ELR (cell line): ENCODE measurements at places on chromosomes 2 and 18.
A peak's percentile ranks its signal among the peaks of the same experiment; 100 is the strongest.

GRCh38 chr2:154557906-154558305 lies 140.6 kb upstream of the KCNJ3 start:
- DNase-seq = no peak

GRCh38 chr2:122866095-122866494 lies 1110.6 kb downstream of the TSN start:
- DNase-seq = no peak

DNA sequence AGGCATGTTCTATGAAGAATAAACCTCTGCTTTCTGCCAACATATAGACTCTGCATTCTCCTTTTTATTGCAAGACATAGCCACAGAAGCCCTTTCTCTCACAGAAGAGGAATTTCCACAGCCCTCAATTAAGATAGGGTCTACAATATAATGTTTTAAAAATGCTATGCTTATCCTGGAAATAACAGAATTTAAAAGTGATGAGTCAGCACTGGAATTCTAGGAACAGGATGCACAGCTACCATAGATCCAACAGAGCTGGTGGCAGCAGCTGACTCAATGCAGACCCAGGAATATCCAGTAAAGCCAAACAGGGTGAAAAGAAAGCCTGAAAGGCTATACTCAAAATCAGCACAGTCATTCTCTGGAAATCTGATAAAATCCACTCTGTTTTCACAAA lies 866.9 kb downstream of the TRIB2 start:
- no peak for DNase-seq

DNA sequence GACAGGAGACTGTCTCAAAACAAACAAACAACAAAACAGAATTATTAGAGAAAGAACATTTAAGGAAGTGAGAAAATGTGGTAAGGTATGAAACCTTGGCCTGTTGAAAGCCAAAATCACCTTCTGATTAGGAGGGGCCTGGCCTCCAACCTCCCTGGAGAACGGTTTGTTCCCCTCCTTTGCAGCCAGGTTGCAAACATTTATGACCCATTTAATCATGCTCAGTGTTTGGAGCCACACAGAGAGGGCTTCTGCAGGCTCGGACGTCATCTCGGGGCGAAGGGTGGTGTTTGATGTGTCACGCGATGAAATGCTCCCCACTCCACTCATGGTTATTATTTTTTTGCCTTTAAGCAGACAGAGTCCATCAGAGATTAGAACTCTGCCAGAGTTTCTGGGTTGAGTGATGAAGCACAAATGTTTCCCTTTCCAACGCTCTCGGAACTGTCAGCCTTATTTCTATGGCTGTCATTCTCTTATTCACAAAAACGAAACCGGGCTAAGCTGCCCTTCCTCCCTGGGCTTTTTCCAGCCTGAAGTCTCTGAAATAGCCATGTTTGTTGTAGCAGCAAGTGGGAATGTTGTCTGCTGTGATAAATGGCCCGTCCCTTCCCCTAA lies 33.6 kb upstream of the ROCK2 start:
- no peak for DNase-seq

- no peak for DNase-seq
Observed at GRCh38 chr2:40404517-40404916, 47.4 kb downstream of the SLC8A1 start.

- DNase-seq = no peak
Observed at GRCh38 chr2:7697052-7697451, 779.8 kb downstream of the RNF144A start.

GRCh38 chr2:236685361-236685760 lies 115.7 kb downstream of the ACKR3 start:
- no peak for DNase-seq

- peak; percentile 80 for DNase-seq
Observed at GRCh38 chr2:31831585-31831984, 179.2 kb downstream of the MEMO1 start.

DNA sequence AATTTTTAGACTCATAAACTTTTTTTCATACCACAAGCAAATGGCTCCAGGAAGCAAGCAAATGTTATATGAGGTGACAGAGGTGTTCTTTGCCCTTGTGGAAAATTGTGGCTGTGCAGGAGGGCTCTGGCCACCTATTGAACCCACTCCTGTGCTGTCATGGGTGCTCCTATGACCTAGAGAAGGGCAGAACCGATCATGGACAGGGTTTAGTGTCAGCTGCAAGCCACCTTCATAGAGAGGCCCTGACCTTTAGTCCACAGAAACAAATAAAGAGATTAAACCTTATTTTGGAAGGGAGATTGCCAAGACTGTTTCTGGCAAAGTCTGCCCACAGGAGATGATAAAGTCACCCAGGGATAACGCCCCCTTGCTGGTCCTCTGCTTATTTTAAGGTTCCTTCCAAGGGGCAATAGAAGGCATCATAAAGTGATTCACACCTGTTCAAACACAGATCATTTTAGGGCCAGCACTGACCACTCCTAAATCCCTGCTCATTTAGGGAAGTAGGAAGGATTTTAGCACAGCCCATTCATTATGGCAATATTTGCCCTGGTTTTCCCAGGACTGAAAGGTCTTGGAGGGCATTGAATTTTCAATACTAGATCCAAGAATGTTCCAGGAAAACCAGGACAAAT lies 26.1 kb upstream of the STAT4 start:
- no peak for DNase-seq

DNA sequence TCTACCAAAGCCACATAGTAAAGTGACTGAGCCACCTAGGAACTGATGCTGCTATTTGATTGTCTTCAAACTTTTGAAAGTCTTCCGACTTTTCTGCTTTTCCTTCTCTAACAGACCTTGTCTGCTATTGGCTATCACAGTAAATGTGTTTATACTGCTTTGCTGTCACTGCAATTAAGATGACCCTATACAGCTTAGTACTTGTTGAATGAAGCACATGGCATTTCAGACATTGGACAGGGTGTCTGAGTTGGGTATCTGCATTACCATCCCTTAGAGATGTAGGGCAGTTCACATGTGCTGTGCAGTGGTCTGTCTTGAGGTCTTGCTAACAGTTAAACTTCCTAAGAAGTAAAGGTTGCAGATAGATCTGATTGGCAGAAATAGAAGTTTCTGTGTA lies 3.6 kb downstream of the WDR43 start:
- DNase-seq = no peak

DNA sequence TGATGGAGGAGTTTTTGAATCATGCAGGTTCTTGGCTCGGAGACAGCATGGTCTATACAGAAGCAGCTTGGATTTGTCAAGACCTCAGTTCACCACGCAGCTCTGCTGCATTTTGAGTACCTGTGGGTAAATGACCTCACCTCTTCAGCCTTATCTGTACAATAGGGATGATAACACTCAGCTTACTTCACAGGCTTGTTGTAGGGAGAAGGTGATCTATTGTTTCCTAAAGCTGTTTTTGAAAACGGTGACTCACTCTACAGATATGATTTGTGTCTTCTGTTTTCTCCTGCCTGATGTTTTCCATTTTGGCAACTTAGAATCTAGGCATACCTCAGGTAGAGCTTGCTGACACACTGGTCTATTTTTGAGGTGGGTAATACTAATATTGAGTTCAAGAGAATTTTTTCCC lies 80.3 kb downstream of the FMNL2 start:
- DNase-seq = no peak

DNA sequence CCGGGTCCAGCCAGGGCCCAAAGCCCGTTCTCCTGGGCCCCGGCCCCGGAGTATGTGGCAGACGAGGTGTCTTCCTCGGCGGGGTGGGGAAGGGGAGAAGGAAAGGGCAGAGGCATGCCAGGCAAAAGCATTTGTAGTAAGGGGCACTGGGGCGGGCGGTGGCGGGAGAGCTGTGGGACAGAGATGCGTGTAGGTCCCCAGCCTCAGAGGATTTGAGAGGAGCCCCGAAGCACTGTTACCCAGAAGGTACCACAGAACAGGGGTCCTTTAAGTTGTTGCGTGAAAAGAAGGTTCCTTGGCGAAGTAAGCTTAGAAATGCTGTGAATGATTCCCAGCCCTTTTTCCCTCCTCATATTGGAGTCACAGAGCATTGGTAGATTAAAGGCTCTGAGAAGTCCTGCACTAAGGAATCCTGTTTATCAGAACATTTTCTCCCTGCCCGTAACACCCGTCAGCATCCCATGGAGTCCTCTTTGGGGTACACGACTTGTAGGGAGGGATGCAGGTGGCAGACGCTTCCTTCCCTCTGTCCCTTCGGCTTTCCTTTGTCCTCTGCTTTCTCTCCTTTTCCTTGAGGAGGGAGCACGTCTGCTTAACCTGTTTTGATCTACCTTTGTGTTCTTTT lies 12.5 kb downstream of the GAREM2 start:
- no peak for DNase-seq

- DNase-seq = peak; percentile 43
Observed at GRCh38 chr2:144230448-144231085, 289.4 kb downstream of the ZEB2 start.

- no peak for DNase-seq
Observed at GRCh38 chr18:47794725-47795433, 135.6 kb downstream of the SMAD2 start.

GRCh38 chr2:215429424-215429823 lies 6.4 kb downstream of the FN1 start:
- no peak for DNase-seq

- DNase-seq = peak; percentile 32
Observed at GRCh38 chr2:33166287-33166881, 219.6 kb downstream of the LTBP1 start.

DNA sequence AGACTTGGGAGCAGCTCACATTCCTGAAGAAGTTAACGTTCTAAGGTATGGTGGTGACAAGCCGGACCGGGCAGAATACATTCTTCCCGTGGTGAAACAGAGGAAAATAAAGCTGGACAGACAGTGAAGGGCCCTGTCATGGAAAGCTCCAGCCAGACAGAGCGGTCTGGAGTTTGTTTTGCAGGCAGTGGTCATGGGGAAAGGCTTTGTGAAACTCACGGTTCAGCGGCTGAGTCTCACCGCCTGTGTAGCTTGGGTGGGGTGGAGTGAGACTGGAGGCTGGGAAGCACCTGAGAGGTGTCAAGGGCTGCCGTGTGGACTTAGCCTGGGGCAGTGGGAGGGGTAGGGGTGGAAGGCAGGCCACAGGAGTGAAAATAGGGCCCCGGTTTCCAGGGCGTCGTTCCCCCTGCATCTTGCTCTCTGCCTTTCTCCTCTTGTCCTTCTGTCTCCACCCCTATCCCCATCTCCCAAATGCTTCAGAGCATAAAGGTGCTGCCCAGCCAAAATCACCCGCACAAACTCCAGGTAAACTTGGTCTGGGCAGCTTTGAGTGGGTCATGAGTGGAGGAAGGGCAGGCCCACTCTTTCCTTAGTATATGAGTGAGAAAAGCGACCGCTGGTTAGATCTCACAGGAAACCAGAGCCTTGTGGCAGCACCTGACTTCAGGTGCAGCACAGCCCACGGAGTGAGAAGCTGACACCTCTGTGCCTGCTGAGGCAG lies 11.4 kb upstream of the SLC20A1 start:
- DNase-seq = no peak

DNA sequence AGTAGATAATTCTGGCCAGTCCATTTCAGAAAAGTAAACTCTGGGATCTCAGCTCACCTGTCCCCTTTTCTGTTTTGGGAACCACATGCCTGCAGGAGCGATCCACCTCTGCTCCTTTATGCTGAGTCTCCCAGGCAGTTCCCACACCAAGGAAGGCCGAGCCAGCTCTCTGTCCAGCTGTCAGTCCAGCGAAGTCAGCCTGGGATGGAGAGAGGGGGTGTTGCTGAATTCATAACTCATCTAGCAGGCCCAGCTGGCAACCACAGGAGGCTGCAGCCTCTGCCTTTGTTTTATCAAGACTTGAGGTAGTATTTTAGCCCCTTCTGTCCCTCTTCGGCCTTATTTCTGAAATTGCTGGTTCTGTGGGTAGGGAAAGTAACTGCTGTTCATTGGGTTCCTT lies 209.9 kb downstream of the ARL4C start:
- DNase-seq = no peak

DNA sequence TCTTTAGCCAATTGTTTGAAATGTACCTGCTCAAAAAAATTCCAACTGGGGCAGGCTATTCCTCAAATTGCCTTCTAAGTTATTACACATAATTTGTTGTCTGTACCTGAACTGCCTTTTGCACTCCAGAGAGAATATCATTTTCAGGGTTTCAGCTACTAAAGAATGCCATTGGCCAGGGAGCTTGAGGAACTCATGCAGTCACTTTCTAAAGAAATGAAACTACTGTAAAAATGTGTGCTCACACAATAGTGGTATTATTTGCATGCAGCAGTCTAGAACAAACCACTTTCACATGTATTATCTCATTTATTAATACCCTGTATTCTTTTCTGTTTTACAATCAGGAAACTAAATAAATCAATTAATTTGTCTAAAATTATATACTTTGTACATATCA lies 152.2 kb downstream of the PID1 start:
- DNase-seq = no peak

DNA sequence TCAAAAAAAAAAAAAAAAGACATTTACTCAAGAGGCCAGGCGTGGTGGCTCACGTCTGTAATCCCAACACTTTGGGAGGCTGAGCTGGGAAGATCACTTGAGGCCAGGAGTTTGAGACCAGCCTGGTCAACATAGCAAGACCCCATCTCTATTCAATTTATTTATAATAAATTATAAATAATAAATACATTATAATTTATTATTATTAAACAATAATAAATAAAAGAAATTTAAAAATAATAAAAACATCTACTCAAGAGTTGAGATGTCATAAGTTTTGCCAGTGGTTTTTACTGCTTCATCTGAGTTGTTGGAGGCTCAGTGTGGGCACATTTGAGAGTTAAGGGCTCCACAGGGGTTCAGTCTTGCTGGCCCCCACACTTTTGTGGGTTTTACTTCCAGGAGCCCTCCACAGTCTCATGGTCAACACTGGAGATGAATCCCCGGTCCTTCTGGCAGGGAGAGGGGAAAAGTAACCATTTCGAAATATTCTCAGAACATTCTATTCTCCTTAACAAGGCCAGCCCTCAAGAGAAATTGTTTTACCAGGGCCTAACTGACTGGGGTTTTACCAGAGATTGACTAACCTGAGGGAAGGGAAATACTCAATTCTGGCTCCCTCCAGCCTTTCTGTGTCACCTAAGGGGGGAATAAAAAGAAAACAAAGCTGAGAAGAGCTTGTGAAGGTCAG lies 51.6 kb upstream of the NCOA1 start:
- DNase-seq = no peak

GRCh38 chr2:16394072-16394985 lies 271.3 kb downstream of the CYRIA start:
- DNase-seq = no peak

GRCh38 chr2:67836866-67837265 lies 225.9 kb downstream of the C1D start:
- DNase-seq = no peak

GRCh38 chr18:63147973-63148372 lies 171.6 kb downstream of the BCL2 start:
- no peak for DNase-seq

DNA sequence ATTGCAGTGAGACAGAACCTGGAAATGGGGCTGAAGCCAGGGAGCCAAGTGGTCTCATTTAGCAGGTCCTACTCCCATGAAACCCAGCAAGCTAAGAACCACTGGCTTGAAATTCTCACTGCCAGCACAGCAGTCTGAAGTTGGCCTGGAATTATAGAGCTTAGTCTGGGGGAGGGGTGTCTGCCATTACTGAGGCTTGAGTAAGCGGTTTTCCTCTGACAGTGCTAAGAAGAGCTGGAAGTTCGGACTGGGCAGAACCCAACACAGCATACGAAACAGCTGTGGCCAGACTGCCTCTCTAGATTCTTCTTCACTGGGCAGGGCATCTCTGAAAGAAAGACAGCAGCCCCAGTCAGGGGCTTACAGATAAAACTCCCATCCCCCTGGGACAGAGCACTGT lies 305.7 kb upstream of the SETBP1 start:
- no peak for DNase-seq

- no peak for DNase-seq
Observed at GRCh38 chr18:60417946-60418345, 45.4 kb upstream of the MC4R start.
